Activated CD4-positive, alpha-beta memory T cell treated with anti-CD3 and anti-CD28 coated beads for 36 hours (primary cell): ENCODE measurements at places on chromosomes 11 and 22.

DNA sequence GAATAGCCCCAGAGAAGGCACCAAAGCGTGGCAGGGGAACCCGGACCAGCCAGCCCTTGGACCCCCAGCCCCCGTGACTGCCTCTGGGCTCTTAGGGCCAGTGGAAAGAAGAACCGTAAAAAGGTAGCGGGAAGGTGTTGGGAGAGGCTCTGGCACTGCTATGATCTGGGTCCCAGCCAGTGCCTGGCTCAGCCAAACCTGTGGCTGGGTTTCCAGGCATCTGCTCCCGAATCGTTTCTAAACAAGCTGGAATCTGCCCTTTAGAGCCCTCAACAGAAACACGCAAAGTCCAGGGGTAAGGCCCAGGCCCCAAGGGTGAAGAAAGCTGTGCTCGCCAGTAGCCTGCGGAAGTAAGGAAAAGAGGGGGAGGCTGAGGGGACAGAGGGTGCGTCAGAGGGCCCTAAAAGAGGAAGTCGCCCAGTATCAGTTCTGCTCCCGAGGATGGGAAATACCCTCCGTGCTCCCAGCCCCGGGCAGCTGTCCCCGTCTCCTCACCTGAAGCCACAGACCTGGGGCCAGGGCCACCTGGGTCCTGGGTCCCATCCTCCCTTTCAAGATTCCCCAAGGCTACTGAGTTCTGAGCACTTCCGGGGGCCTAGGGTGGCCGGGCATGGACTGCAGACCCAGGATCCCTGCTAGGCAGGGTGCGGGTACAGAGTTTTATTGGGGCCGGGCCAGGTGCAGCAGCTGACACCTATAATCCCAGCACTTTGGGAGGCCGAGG lies 24.7 kb downstream of the IL10RA start:
- no peak overlapping the region for H3K4me3 ChIP-seq
- no peak overlapping the region for H3K27ac ChIP-seq
- peaks cover 2% of the 10 kb centered on the region for H3K36me3 ChIP-seq
- peaks cover 90% of the 10 kb centered on the region for H3K4me1 ChIP-seq
- no peak for DNase-seq

GRCh38 chr22:49996119-49996517 lies 16.4 kb downstream of the IL17REL start:
- H3K4me3 ChIP-seq: no peak overlapping the region
- peaks cover 10% of the 10 kb centered on the region for H3K4me1 ChIP-seq
- peaks cover under 1% of the 10 kb centered on the region for H3K36me3 ChIP-seq
- DNase-seq: no peak
- no peak overlapping the region for H3K27ac ChIP-seq

DNA sequence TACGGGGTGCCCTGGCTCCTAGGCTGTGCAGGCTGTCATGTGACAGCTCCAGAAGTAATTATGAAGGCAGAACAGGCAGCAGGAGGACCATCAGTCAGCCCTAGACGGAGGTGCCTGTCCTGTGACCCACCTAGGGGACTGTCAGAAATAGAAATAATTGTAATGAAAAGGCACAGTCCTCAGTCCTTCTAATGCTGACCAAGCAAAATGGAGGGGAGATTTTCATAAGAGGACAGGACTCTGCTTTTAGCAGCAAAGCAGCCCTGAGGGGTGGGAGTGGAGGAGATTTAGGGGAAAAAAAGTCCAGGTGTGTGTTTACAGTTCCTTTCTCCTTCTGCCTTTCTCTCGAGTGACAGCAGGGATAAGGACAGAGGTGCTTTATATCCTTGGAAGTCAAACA lies 108.3 kb upstream of the KIRREL3 start:
- H3K27ac ChIP-seq: no peak overlapping the region
- no peaks in the 10 kb centered on the region for H3K4me1 ChIP-seq
- DNase-seq: no peak
- no peaks in the 10 kb centered on the region for H3K27me3 ChIP-seq
- H3K4me3 ChIP-seq: no peak overlapping the region
- no peaks in the 10 kb centered on the region for H3K36me3 ChIP-seq

- DNase-seq: no peak
- H3K4me1 ChIP-seq: peaks cover 2% of the 10 kb centered on the region
- peaks cover 6% of the 10 kb centered on the region for H3K36me3 ChIP-seq
- H3K27me3 ChIP-seq: peaks cover 14% of the 10 kb centered on the region
Observed at GRCh38 chr22:38614332-38615063, 41.7 kb downstream of the FAM227A start.

DNA sequence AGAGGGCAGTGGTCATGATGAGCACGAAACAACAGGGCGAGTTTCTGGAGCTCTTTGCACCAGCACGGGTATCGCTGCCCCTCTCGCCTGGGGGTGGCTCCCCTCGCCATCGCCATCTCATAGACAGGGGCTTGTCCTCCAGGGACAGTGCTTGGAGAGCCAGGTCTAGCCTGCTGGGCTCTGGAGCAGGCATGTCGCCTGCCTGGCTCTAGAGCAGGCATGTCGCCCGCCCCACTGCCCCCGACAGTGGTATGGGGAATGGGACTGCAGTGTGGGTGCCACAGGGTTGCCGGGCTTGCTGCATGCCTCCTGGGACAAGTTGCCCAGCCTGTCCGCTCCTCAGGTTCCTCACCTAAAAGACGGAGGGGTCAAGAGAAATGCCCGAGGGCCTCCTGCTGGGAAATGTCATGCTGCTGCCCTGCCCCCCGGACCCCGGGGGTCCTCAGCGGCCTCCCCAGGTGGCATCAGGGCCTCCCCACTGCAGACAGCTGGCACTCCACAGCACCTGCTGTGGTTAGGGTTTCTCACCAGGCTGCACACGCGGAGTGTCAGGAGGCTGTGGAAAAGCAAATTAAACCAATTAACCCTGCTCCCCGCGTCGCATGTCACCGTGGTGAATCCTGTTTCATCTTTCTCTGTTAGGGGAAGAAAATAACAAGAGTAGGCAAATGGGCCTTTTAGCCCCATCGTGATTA lies 403.0 kb downstream of the TBC1D22A start:
- no peak overlapping the region for H3K27ac ChIP-seq
- H3K36me3 ChIP-seq: peaks cover 17% of the 10 kb centered on the region
- H3K27me3 ChIP-seq: no peaks in the 10 kb centered on the region
- no peaks in the 10 kb centered on the region for H3K4me1 ChIP-seq
- no peak overlapping the region for H3K4me3 ChIP-seq

DNA sequence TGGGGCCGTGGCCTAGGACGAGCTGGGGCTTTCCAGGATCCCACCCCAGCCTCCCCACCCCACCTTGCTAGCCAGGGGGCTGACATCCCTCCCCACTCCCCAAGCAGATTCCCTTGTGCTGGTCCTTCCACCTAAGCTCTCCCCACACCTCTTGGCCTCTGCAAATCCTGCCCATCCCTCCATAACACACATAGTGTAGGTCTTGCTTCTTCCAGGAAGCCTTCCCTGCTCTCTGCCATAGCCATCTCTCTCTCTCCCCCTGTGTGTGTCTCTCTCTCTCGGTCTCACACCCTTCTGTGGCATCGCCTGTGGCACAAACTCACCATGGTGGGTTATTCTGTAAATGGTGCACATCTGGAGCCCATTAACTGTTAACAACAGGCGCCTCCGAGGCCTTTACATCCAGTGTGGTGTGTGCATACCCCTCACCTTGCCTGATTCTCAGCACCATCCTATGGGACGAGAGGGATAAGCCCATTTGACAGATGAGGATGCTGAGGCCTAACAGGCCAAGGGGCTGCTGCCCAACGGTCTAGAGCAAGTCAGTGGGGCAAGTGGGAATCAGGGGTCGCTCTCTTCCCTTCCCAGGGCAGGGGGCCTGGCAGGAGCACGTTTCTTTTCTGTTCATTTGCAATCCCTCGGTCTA lies 22.2 kb upstream of the PICK1 start:
- no peaks in the 10 kb centered on the region for H3K27me3 ChIP-seq
- no peak for DNase-seq
- H3K36me3 ChIP-seq: no peaks in the 10 kb centered on the region
- H3K27ac ChIP-seq: no peak overlapping the region
- H3K4me3 ChIP-seq: no peak overlapping the region

- H3K27ac ChIP-seq: no peak overlapping the region
- peaks cover 24% of the 10 kb centered on the region for H3K27me3 ChIP-seq
- no peaks in the 10 kb centered on the region for H3K36me3 ChIP-seq
Observed at GRCh38 chr11:65224930-65225278, 36.9 kb upstream of the POLA2 start.

DNA sequence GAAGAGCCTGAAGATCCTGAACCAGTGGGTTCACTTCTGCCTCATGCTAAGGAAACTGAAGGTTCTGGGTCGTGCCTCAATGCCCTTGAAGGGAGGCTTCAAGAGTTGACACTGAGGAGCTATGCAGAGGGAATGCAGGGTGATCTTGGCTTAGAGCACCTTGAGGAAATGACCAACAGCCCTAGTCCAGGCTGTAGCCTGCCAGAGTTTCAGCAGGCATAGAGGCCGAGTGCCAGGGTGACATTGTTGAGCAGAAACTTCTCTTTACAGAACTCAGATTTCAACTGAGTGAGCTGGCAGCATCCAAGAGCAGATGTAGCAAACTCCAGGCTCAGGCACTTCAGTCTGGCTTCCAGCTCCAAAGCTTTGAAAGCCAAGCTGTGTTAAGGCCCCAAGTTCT lies 23.1 kb upstream of the CAPRIN1 start:
- no peaks in the 10 kb centered on the region for H3K36me3 ChIP-seq
- no peak overlapping the region for H3K4me3 ChIP-seq
- no peak for DNase-seq
- peaks cover 1% of the 10 kb centered on the region for H3K27me3 ChIP-seq

- no peak overlapping the region for H3K27ac ChIP-seq
- peaks cover 7% of the 10 kb centered on the region for H3K36me3 ChIP-seq
- H3K27me3 ChIP-seq: no peaks in the 10 kb centered on the region
- H3K4me1 ChIP-seq: peaks cover 42% of the 10 kb centered on the region
Observed at GRCh38 chr11:3893311-3893710, 37.8 kb downstream of the STIM1 start.

GRCh38 chr11:124823512-124824376 lies 23.5 kb upstream of the MSANTD2 start:
- peaks cover 21% of the 10 kb centered on the region for H3K27me3 ChIP-seq
- no peaks in the 10 kb centered on the region for H3K36me3 ChIP-seq
- H3K4me3 ChIP-seq: no peak overlapping the region
- no peak for DNase-seq
- H3K4me1 ChIP-seq: no peaks in the 10 kb centered on the region

DNA sequence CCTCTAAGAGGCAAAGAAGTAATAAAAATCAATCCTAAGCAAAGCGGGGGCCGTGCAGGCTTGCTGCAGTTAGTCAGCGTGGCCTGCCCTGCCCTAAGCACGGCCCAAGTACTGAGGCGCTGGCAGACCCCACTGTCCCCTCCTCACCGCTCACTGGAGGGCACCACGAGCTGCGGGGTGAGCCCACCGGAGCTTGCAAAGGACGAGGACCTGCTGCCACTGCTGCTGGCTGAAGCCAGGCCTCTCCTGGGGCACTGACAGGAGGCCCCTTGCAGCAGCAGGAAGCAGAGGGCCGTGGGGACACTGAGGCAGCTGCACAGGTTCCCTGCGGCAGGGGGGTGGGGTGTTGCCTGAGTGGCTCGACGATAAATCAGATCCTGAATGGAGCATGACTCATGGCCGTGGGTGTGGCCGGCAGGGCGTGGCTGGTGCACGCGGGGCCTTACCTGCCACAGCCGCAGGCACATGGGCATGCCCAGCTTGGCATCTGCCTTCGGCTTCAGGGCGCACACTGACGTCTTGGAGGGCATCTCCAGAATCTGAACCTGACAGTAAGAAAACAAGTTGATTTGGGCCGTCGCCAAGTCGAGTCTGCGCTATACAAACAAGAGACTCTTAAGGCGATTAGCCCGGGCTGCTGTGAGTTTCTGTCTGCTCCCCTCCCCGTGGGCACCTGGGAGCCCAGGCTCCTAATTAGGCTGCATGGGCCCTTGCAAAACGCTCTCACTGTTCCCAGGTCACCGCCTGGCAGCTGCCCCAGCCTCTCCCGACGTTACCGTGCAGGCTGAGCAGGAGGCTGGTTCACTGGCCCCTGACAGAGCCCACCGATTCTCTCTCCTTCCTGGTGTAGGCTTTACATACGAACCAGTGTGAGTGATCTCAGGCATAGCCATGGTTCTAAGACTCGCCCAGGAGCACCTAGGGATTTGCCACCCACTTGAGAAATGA lies 45.9 kb downstream of the TBX1 start:
- no peak for DNase-seq
- H3K27ac ChIP-seq: no peak overlapping the region
- H3K36me3 ChIP-seq: peaks cover 4% of the 10 kb centered on the region
- no peak overlapping the region for H3K4me3 ChIP-seq
- peaks cover 4% of the 10 kb centered on the region for H3K4me1 ChIP-seq

GRCh38 chr11:35046681-35047080 lies 92.3 kb upstream of the CD44 start:
- peaks cover 6% of the 10 kb centered on the region for H3K36me3 ChIP-seq
- no peaks in the 10 kb centered on the region for H3K27me3 ChIP-seq
- H3K27ac ChIP-seq: peak overlapping the region; percentile 70

DNA sequence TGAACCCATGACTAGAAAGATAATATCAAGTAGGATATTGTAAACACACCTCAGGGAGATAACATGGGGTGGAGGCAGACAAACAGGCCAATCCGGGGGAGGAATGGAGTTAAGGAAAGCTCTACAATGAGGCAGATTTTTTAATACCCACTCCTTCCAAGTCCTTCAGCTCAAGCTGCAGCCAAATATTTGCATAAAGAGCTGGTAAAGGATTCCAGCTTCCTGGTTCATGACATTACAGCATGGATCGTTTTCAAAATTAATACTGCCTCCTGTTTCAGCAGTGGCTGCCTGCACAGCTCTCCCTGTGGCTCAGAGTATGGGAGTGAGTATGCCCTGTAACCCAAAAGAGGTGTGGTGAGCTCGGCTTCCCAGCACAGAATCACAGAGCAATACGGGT lies 5.1 kb downstream of the POU2AF3 start:
- peaks cover 33% of the 10 kb centered on the region for H3K27me3 ChIP-seq
- DNase-seq: no peak
- no peaks in the 10 kb centered on the region for H3K36me3 ChIP-seq
- no peaks in the 10 kb centered on the region for H3K4me1 ChIP-seq
- H3K27ac ChIP-seq: no peak overlapping the region

DNA sequence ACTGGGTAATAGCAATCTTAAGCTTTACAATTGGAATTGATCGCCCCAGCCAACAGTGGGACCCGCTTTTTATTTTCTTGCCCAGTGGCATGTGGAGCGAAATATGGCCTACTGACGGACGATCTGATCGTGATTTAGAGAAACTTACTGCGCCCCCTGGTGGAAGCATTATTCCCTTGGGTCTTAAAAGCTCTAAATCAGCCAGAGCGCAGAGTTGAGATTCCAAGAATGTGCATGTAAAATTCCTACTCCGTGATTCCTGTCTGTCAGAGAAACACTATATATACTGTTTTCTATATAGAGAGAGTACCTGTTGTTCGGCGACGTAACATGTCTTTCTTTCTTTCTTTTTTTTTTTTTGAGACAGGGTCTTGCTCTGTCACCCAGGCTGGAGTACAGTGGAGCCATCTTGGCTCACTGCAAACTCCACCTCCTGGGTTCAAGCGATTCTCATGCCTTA lies 3.7 kb upstream of the DPF2 start:
- H3K4me3 ChIP-seq: no peak overlapping the region
- H3K4me1 ChIP-seq: peaks cover 12% of the 10 kb centered on the region
- H3K36me3 ChIP-seq: peaks cover 2% of the 10 kb centered on the region
- peak; percentile 88 for DNase-seq

GRCh38 chr11:45341372-45341771 lies 55.2 kb upstream of the SYT13 start:
- peaks cover 16% of the 10 kb centered on the region for H3K4me1 ChIP-seq
- no peak overlapping the region for H3K4me3 ChIP-seq
- peaks cover 11% of the 10 kb centered on the region for H3K27me3 ChIP-seq
- H3K27ac ChIP-seq: no peak overlapping the region
- no peak for DNase-seq
- no peaks in the 10 kb centered on the region for H3K36me3 ChIP-seq
